Fibroblast of lung (primary cell): ENCODE measurements at places on chromosomes 12 and 14.

DNA sequence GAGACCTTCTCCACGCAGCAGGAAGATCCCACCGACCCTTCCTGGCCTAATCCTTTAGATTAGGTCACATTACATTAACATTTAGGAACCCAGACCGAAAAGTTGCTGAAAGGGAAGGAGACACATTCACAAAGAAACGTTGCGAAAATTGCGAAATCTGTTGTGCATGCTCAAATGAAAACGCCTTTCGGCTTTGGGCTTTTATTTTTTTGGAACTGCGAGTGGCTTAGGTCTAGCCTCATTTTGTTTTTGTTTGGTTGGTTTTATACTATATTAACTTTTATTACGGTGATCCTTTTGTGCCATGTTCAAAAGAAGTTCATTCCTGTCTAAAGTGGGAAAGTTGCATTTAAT is 1.5 kb downstream of the MYF6 start:
- no peak for DNase-seq

- no peak for DNase-seq
These were observed 342.5 kb downstream of the MDGA2 start for GRCh38 chr14:47332939-47333338.

DNA sequence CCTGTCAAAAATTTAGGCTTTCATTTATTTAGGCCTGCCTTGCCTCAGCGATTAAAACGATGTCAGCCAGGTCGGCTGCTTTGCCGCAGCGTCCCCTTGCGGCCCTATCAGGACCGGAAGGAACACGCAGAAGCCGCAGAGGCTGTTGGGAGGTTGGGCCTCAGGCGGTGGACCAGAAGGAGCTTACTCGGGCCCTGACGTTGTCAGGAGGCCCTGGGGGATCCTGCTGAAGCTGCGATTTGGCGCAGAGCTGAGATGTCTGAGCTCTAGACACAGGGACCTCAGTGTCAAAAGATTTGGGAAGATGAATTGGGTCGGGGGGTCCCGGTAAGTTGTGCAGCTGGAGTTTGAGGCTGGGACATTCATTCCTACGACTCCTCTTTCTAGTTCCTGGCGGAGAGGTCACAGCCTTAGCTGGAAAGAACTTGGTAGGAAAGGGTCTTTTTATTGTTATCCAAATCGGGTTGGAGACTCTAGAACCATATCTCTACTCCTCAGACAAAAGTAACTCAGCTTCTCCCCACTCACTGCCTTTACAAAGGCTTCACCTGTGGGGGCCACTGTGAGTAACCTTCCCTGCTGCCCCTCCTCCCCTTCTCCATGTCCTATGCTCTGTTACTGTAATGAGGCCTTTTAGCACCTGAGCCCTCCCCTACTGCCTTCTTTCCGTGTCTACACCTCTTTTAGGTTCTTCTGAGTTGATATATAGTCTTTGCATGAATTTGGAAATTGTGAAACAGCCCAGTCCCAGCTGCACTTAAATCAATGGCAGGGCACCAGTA is 6.6 kb upstream of the ABCD2 start:
- no peak for DNase-seq

DNA sequence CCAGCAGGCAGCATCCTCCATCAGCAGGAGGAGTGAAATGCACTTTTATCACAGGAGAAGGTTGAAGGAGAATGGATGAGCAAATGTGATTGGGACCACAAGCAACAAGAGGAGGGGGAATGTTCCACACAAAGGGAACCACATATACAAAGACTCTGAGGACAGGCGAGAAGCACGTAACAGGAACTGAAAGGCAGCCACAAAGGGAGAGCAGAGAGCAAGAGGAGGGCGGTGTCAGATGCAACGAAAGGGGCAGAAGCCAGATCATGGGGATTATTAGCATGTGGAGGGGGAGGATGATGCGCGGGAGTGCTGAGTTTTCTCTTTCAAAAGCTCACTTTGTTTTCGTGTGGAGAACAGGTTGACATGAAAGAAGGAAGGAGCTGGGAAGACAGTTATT is 241.1 kb downstream of the SPTSSA start:
- no peak for DNase-seq

DNA sequence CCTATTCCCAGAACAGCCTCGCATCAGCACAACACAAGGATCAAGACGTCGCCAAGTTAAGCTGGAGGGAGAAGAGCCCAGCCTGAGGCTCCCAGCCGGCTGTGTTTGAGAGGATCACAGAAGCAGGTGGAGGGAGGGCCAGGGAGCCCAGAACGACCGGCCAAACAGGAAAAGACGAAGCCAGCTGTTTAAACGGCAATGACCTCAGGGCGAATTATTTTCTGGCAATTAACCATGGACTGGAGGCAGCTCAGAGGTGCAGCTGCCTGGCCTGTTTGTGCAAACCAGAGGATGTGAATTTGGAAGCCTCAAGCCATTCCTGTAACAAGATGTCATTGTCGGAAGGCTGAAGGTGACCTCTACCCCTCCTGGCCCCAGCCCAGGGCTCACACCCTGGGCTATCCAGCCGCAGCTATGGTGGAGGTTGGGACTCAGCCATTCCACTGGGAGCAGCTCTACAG is 175.8 kb upstream of the PRMT8 start:
- peak; percentile 86 for DNase-seq

- no peak for DNase-seq
These were observed 77.8 kb downstream of the SERPINA3 start for GRCh38 chr14:94689985-94690400.

DNA sequence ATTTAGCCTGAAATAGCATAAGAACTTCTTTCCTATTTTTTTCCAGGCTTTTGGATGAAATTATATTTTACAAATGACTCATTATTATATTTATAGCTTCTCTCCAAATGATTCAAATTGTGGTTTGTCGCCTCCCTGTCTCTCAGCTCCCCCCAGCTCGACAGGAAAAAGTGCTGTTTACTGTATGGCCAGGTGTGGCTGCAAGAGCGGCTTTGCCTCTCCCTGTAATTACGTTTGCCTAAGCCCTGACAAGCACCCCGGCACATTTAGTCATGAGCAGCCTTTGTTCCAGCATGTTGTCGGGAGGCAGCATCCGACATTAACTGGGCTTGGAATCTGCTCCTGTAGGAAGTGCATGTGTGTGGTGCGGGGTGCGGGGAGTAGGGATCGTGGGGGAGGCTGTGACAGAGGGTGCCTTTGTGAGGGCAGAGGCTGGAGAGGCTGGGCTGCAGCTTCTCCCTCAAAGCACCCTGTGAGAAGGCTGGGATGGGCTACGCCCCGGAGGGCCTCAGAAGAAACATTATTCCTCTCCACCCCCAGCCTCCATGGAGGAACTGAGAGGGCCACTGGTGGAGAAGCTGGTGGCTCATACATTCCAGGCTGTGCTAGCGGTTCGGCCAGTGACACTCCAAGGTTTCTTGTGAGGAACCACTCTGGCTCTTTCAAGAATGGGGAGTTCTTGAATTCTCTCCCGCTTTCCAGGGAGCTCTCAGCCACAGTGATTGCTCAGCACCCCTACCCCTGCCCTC is 42.1 kb upstream of the CTDSP2 start:
- peak; percentile 86 for DNase-seq

GRCh38 chr14:21037156-21037555 is 2.5 kb upstream of the RNASE13 start:
- no peak for DNase-seq

GRCh38 chr14:104624939-104625338 is 20.4 kb upstream of the TMEM179 start:
- DNase-seq, result no peak

GRCh38 chr12:91617818-91618217 is 435.2 kb upstream of the DCN start:
- DNase-seq, result no peak

DNA sequence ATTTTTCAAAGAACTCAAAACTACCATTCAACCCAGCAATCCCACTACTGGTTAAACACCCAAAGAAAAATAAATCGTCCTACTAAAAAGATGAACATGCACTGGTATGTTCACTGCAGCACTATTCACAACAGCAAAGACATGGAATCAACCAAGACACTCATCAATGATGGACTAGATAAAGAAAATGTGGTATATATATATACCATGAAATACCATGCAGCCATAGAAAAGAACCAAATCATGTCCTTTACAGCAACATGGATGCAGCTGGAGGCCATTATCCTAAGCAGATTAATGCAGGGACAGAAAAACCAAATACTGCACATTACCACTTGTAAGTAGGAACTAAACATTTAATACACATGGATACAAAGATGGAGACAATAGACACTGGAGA is 3.8 kb upstream of the ANO6 start:
- DNase-seq, result no peak

DNA sequence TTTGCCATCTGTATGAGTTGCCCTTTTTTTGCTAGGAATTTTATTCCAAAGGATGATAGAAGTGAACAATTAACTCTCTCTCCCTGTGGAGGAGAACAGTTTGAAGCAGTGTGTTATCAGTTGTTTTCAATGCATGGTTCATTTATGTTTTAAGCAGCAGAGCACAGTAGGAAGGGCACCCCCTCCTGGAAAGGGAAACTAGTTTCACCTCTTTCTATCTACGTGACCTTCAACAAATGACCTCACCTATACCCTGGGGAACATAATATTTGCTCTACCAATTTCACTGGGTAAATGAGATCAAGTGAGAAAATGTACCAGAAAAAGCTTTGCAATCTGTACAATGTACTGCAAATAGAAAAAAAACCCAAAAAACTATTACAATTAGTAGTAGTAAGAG is 5.4 kb upstream of the DCP1B start:
- peak; percentile 14 for DNase-seq

GRCh38 chr14:68376067-68376779 is 416.6 kb downstream of the ZFP36L1 start:
- DNase-seq, result peak; percentile 81

DNA sequence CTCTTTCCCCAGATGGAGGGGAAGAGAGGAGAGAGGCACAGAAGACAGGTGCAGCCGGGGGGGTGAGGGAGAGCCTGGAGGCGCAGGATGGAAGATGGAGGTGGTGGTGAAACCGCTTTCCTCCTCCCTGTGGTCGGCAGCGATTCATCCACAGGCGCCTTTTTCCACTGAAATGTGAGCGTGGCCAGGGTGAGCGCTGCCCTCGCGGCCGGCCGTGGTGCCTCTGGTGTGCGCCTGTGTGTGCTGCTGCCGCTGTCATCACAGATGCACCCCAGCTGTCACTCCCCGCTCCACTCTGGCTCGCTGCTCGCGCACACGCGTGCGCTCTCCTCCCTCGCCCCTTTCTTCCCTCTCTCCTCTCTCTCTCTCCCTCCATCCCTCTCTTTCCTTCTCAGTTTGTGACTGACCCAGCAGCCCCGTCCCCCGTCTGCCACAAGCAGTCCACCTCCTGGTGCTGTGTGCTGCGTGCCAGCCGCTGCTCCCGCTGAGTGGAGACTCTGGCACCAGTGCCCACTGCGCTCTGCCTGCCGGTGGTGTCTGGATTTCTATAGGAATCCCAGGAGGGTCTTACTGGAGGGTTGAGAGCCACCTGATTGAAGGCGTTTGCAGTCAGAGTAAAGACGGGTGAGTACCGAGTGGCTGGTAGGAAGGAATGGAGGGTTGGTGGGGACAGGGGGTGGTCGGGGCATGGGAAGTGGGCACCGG is at the start of gene LRTM2:
Gene LRTM2, plus strand, starts transcription at position 375 of the 705 bp plus-strand sequence. CDS start 7,584 bp downstream, outside the sequence.
- DNase-seq, result no peak

GRCh38 chr14:52011523-52011922 is 22.2 kb downstream of the RTRAF start:
- no peak for DNase-seq
